ENCODE measurements at places on chromosomes 3 and 15.

DNA sequence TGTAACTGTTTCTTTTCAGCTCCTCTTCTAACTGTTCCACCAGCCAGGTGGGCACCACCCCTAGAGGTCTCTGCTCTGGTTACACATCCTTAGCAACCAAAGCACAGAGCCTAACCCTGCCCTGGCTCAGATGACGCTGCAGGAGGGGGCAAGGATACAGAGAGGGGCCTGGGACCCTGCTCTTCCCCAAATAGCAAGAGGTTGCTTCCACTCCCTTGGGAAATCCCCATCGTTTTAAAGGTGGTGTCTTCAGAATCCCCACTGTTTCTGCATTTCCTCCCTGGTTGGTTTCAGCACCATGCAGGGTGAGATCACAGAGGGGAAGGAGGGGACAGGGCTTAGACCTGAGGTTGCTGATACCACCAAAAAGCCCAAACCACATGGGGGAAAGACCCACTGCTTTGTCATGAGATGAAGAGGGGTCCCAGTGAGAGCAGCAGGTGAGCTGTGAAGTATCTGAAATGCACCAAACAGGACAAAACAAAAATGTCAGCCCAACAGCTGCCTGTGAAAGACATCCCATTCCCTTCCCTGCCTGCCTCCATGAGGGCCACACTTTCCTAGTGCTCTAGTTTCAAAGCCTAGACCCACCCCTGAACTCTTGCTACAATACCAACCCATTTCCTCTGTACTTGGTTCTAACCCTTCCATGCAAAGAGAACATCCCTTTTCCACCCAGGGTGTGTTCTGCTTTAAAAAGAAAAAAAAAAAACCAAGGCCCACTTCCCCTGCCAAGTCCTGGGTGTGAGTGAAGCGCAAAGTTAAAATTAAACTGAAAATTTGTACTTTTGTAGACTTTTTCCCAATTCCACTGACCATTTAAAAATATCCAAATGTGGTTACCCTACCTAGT, 29.0 kb downstream of the ANP32A start:
- DNase-seq: peak; percentile 25

- DNase-seq: no peak
Observed at GRCh38 chr3:54309601-54310000, 187.2 kb downstream of the CACNA2D3 start.

DNA sequence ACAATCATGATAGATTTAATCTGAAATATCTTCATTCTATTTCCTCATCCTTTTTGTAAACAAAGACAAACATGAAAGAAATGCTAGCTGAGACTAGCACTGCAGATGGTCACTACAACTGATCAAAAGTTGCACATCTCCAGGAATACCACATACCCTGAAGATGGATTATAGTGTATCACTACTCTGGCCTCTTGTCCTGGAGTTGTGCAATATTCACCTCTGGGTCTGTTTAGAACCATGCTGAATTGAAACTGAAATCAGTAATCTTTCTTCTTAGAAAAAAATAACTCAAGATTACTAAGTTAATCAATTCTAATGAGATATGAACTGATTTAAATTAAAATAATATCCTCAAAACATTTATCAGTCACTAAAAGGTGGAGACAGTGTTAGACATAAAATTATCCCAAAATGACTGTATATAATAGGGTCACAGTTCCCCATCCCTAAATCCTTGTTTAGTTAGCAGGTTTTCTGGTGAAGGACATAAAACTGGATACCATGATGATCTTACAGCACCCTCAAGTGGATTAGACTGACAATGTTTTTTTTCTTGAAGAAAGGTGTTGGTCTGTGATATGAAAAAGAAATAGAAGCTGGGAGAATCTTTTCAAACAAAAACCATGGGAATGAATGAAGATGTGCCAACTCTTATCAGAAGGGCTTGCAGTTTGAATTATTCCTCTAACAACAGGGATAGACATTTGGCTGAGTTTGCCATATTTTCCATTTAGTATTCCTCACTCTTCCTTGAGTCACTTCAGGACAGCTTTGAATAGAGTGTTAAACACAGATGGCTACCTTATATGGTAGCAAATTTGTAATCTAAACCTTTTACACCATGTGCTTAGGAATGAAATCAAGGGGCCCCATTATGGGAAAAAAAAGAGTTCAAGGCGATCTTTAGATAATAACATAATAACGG, 7.1 kb upstream of the TTC14 start:
- DNase-seq: no peak

DNA sequence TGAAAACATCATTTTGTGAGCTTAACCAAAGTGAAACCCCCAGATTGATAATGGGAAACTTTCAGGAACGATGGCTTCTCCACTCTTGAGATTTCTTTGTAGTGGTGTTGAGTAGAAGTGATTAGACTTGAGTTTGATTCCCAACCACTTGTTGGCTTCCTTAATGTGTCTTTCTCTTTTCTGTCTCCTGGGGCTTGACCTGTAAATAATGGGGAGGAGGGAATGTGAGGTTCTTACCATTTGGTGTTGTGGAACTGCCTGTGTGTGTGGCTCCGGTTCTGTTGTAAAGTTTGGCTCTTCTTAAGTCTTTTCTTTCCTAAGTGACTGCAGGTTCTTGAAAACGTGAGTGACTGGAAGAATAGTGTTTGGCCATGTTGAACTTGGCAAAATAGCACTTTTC, 2.7 kb downstream of the CDV3 start:
- no peak for DNase-seq

- DNase-seq: no peak
Observed at GRCh38 chr15:69351333-69351732, 52.6 kb downstream of the PAQR5 start.

GRCh38 chr3:194330579-194330978, 20.5 kb downstream of the CPN2 start:
- DNase-seq: no peak

- no peak for DNase-seq
Observed at GRCh38 chr15:81182031-81182755, 14.5 kb upstream of the IL16 start.

- no peak for DNase-seq
Observed at GRCh38 chr3:171653701-171654100, 156.6 kb downstream of the PLD1 start.

DNA sequence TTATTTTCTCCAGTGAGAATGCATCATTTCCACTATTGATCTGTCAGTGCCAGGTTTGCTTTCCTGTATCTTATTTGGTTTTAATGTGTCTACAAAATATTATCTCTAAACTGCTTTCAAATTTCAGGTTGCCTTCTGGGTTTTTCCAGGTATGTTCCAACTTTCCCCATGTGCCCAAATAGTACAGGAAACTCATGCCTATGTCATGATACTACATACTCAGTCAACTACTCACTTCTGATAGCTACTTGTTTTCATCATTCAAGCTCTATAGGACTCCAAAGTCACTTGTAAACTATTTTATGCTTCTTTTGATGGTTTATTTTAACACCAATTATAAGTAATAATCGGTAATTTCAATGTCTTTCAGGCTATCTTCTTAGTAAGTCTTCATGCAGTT, 134.8 kb upstream of the TTC14 start:
- no peak for DNase-seq

- no peak for DNase-seq
Observed at GRCh38 chr15:39313881-39314280, 267.0 kb upstream of the THBS1 start.

DNA sequence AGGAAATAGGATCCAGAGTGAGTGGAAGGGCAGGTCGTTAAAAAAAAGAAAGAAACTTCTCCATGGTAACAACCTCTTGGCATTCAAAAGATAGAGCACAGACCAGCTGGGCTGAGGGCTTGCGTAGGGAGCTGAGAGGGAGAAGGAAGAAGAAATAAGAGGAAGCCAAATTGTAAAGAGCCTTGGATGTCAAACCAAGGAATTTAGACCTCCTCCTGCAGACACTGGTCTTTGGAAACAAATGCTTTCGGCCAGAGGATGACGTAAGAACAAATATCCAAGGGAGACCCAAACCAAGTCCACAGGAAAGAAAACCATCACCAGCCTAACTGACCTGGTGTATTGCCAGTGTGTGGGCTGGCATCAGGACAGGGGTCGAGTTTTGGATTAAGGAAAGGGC, 155.2 kb downstream of the UACA start:
- DNase-seq: no peak

DNA sequence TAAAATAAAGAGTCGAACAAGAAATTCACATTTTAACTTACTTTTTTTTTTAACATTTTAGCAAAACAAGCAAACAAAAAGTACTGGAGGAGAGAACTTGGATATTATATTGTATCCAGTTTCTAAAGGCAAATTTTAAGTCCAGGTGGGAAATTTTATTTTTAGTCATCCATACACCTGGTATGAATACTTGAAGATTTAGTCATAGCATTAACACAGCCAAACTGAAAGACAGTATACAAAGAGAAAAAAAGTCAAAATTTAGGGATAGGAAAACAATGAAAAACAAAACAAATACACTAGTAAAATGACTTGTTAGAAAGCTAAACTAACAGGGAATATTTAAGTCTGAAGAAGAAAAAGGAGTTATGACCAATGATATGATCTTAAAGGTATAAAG, 69.1 kb downstream of the PROS1 start:
- no peak for DNase-seq

GRCh38 chr3:28745916-28746617, 397.4 kb upstream of the AZI2 start:
- no peak for DNase-seq

DNA sequence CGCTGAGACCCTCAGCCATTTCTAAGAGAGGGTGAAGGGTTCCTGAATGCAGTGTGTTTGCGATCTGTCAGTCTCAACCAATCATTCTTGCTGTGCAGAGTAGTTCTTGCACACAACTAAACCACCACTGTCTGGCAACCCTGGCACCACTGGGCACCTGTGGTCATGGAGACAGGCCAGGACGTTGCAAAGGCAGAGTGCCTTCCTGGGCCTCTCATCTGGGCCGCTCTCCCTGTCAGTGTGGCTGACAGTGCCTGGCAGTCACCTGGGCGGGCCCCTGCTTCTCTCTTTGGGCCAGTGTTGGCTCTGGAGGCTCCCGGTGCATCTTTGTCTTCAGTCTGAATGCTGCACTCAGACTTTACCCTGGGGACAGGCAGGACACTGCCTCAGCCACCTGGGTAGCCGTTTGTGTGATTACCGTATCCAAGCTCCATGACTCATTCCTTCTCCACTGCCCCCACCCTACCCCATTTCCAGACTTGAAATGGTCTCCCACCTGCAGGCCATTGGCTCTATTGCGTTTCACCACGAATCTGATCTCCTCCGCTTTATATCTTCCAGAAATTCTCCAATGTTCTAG, 104.6 kb upstream of the KLF13 start:
- no peak for DNase-seq

GRCh38 chr15:78018946-78019644, 58.4 kb downstream of the TBC1D2B start:
- no peak for DNase-seq

DNA sequence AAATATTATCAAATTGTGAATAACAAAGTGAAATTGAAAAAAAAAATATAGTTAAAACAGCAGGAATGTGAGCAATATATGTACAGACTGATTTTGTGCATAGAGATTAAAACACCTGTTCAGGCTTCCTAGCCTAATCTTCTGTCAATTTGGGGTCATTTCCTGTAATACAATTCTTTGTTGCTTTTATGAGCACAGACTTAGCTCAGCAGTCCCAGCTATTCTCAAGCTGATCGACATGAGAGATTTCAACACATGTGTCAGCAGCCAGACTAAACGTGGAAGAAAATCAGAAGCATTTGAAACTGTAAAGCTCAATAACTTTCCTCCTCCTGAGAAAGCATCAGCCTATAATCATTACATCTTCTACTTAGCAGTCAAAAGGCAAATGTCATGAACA, 1.6 kb upstream of the FHIT start:
- no peak for DNase-seq

DNA sequence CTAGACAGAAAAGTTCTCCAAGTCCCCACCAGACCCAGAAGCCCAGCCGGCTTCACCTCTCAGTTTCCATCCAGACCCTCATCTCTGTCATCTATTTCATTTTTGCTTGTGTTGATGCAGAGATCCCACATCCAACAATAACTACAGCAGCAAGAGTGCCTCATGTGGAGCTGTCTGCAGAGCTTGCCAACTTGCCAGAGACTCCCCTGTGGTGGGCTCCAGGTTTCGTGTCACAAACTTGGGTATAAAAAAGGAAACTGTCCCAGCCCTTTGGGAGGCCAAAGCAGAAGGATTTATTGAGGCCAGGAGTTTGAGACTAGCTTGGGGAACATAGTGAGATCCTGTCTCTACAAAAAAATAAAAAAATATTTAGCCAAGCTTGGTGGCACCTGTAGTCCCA, 182.4 kb upstream of the ATP10A start:
- no peak for DNase-seq

GRCh38 chr3:98717584-98717983, 45.6 kb upstream of the ST3GAL6 start:
- no peak for DNase-seq

DNA sequence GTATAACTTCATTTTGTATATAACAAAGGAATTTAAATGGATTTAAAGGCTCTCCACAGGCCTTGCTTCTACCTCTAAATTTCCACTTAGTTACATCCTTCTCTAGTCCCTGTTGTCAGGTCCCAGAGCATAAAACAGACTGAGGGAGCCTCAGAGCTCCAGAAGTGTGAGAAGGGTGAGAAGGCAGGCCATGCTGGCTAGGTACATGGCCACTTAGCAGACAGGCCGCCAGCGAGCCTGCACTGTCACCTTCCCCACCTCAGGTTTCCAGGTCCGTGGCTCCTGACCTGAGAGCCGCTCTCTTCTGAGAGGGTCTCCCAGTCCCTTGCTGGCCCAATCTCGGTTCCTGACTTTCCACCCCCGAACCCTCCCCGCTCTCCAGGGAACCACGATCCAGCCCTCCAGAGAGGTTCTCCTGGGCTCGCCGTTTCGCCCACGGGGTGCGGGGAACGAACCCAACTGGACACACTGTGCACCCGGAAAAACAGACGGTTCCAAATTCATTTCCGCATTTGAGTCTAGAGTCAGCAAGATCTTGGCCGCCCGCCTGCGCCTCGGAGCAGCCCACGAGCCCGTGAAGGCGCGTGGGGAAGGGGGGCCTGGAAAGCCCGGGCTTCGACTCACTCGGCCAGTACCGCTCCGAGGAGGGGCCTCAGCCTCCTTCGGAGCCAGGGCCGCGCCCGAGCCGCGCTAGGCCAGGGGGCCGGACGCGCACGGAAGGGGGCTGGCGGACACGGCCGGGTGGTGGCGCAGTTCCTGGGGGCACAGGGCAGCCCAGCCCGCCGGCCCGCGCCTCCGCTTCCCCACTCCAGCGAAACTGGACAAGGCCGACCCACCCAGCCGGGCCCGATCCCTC, 16.7 kb upstream of the SOX2 start:
- DNase-seq: no peak

GRCh38 chr15:26179906-26180305, 316.8 kb upstream of the ATP10A start:
- DNase-seq: no peak

Measured in GM18507 (cell line).